Activated T-helper 1 cell treated with anti-CD3 and anti-CD28 coated beads, Interleukin-2, amount 50 U/mL, for 16 hours (primary cell): ENCODE measurements at places on chromosomes 7 and 10.

GRCh38 chr7:81926-82756 is 110.2 kb upstream of the FAM20C start:
- DNase-seq, result no peak

DNA sequence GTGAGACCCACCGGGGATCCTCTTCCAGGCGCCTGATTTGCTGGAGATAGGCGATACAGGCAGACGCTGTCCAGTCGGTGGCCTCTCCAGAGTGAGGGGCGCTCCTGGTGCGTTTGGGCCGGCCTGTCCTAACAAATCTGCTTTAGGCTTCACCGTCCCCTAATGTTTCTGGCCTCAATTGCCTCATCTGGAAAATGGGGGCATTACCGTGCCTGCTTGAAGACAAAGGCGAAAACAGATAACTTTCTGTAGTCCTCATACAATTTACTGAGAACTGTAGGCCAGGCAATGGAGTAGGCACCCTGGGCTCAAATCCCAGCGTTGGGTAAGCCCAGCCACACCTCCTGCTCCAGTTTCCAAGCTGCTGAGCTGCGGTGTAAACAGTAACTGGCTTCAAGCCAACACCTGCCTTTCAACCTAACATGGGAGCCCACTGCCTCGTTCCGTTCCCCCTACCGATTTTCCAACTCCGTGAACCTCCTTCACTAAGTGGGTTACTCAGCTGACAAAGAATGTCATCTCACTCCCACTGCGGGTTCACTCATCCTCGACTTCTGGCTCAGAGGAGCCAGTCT is 589 bp upstream of the ZFAND4 start:
- no peak for DNase-seq

DNA sequence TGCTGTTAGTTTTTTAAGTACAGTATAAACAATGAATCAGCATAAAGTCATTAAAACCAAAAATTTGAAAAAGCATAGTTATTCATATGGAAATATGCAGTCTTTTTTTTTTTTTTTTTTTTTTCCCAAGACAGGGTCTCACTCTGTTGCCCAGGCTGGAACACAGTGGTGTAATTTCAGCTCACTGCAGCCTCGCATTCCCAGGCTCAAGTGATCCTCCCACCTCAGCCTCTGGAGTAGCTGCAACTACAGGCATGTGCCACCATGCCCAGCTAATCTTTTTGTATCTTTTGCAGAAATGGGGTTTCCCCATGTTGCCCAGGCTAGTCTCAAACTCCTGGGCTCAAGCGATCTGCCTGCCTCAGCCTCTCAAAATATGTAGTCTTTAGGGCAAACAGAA is 182.0 kb downstream of the SEMA3E start:
- DNase-seq, result no peak

DNA sequence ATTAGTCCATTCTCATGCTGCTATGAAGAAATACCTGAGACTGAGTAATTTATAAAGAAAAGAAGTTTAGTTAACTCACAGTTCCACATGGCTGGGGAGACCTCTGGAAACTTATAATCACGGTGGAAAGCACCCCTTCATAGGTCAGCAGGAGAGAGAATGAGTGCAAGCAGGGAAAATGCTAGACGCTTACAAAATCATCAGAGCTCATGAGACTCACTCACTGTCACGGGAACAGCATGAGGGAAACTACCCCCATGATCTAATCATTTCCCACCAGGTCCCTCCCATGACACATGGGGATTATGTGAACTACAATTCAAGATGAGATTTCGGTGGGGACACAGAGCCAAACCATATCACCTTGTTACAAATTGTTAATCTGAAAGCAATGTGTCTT is 15.8 kb downstream of the TAS2R39 start:
- no peak for DNase-seq

DNA sequence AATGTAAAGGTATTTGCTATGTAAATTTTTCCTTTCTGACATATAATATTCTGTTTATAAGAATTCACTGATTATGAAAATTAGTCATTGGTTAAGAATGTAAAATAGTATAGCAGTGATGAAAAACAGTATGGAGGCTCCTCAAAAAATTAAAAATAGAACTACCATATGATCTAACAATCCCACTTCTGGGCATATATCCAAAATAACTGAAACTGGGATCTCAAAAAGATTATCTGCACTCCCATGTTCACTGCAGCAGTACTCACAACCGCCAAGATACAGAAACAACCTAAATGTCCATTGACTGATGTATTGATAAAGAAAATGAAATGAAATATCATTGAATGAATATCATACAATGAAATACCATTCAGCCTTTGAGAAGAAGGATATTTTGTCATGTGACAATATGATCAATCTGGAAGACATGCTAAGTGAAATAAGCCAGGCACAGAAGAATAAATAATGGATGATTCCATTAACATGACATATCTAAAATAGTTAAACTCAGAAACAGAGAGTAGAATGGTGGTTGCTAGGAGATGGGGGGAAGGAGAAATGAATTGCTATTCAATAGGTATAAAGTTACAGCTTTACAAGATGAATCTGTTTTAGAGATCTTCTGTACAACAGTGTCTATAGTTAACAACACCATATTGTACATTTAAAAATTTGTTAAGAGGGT is 14.0 kb downstream of the C10orf88 start:
- DNase-seq, result no peak

- no peak for DNase-seq
Observed at GRCh38 chr10:131652438-131653139, 248.2 kb upstream of the PPP2R2D start.

- DNase-seq, result no peak
Observed at GRCh38 chr7:155489862-155490696, 32.1 kb downstream of the EN2 start.

DNA sequence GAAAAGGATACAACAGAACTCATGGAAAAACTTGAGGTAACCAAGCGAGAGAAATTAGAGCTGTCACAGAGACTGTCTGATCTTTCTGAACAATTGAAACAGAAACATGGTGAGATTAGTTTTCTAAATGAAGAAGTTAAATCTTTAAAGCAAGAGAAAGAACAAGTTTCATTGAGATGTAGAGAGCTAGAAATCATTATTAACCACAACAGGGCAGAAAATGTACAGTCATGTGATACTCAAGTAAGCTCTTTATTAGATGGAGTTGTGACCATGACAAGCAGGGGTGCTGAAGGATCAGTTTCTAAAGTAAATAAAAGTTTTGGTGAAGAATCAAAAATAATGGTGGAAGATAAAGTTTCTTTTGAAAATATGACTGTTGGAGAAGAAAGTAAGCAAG is 62.1 kb downstream of the AKAP9 start:
- no peak for DNase-seq

DNA sequence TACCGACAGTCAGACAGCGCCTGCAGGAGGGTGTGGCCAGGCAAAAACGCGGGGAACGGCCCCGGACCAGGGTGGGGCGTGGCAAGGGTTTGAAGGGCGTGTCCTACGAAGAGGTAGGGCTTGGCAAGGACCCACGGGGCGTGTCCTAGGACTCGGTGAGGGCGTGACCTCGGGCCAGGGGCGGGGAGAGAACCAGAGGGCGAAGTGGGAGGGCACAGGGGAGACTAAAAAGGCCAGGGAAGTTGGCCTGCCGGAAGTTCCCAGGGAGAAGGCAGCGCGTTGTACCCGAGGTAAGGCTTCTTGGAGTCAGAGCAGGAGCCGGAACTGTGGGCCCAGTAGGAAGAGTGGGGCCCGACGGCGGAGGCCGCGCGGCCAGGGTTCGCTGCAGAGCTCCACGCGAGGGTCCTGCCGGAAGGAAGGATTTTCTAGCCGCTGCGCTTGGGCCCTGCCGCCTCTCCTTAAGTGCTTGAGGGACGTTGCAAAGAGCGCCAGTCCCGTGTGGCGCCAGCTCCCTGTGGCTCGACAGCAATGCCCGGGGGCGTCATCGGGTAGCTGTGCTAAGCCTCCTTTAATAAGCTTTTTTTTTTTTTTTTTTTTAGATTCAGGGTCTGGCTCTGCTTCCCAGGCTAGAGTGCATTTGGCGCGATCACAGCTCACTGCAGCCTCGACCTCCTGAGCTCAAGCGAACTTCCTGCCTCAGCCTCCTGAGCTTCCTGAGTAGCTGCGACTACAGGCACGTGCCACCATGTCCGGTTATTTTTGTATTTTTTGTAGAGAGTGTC is at the start of gene PTER:
Gene PTER, plus strand, starts transcription at position 253 of the 782 bp plus-strand sequence. CDS start 47,375 bp downstream, outside the sequence.
- DNase-seq, result peak; percentile 94

DNA sequence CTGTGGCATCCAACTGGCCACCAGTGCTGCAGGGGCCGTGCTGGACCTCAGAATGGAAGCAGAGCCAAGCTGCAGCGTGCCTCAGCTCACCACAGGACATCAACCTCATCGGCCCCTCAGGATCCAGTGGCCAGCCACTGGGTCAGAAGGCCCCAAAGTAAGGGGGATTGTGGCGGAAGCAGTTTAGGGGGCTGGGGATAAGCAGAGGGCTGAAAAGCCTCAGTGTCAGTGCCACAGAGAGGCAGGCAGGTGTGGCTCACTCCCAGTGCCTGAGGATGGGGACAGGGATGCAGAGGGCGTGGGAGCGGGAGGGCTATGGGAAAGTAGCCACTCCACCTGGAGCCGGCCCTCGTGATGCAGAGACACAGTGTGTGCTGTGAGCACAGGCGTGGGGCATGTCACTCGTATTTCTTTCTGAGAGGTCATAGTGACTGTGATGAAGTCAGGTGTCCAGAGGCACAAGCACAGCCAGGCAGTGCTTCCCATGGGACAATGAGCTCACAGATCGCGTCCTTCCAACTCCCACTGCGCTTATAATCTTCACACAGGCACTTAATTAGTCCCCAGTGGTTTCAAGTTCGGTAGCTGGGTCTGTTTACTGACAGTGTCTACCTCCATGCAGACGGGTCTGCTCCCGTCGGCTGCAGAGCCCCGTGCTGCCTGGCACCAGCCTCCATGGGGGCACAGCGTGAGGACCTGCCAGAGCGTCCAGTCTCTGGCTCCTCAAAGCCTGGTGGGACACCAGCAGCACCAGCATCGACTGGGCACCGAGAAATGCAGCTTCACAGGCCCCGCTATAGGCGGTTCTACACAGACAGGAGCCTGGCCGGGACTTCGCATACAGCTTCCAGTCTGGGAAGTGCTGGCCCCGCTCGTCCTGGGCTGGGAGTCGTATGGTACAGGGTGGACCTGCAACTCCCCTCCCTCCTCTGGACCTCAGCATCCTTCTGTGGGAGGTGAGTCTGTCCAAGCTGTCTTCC is 42.9 kb upstream of the CNPY1 start:
- no peak for DNase-seq

- DNase-seq, result no peak
Observed at GRCh38 chr10:27241010-27241651, 534 bp upstream of the ACBD5 start.
